Activated CD4-positive, alpha-beta T cell treated with anti-CD3 and anti-CD28 coated beads for 1 hour (primary cell): ENCODE measurements at places on chromosomes 12 and 14.

DNA sequence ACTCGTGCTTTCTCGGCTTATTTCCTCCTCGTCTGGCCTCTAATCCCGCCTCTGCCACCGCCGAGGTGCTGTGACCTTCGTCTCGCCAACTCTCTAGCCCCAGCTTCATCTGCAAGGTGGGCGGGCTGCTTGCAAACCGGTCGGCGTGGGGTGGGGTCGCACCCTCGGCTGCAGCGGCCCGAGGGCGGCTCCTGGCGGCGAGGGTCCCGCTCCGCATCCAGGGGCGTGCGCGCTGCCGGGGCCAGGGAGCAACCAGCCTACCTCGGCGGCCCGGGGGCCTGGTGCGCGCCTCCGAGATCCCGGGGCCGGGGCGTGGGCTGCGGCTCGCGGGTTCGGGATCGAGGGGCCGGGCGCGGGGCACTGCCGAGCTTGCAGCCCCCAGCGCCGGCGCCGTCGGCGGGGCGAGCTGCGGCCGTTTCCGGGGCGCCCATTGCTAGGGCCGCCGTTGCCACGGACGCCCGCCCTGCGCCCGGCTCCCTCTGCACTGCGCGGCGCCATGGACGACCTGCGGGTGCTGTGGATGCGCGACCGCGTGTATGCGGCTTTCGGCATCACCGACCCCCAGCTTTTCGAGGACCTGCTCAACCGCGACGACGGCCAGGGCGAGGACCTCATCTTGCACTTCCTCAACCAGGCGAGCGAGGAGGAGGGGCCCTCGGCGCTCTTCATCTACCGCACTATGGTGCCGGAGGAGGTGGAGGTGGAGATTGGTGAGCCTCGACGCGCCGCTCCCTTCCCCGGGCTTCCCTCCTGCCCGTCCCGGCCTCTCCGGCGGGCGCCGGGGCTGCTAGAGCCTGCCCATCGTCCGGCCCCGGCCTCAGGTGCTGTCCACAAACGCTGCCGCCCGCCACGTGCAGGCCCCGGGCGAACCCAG lies at the start of gene DNAH10:
Gene DNAH10 (plus strand): TSS at position 461 of the 874 bp plus-strand sequence. CDS start 36 bp downstream, at position 497.
- peak; percentile 12 for DNase-seq

DNA sequence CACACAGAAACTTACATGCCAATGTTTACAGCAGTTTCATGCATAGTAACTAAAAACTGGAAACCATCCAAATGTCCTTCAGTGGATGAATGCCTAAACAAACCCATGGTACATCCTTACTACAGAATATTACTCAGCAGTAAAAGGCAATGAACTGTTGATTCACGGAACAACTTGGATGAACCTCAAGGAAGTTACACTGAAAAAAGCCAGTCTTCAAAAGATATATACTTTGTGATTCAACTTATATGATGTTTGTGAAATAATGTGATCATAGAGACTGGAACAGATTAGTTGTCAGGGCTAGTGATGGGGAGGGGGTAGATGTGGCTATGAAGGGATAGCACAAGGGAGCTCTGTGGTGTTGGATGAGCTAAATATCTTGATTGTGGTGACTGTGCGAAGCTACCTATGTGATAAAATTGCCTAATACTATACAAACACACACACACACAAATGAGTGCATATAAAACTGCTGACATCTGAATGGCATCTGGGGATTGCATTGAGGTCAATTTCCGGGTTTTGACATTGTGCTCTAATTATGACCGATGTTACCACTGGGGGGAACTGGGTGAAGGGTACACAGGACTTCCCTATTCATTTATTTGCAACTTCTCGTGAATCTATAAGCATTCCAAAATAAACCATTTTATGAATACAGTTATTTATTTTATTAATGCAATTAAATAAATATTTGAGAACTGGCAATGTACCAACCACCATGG lies 94.3 kb downstream of the RIN3 start:
- no peak for DNase-seq

- DNase-seq, result no peak
Measured at GRCh38 chr12:132131229-132131628, 12.9 kb downstream of the DDX51 start.

DNA sequence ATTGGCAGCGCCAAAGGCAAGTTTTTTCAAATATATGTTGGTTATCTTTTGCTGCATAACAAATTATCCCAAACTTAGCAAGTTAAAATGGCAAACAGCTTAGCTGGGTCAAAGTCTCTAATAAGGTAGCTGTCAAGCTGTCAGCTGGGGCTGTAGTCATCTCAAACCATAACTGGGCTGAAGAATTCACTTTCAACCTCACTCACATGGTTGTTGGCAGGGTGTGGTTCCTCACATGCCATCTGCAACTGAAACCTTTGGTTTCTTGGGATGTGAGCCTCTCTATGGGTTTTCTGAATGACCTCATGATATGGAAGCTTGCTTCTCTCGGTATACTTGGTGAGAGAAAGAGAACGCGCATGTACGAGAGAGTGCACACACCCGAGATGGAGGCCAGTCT lies 125.4 kb downstream of the LRIG3 start:
- no peak for DNase-seq

DNA sequence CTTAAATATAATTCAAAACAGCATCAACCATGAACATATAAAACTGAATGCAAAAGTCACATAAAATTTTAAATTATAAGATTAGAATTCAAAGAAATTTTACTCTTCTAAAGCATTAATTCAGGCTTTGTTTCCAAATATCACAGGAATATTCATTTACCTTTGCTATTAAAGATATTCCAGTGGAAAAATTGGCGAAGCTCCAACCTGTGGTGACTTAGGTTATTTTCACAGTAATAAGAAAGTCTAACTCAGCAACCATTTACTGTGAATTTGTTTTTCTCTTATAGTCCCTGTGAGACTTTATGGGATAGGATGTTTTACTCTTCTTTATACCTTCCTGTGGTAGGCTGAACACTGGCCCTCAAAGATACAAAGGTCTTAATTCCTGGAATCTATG lies 3.2 kb downstream of the WDR89 start:
- no peak for DNase-seq

- no peak for DNase-seq
Measured at GRCh38 chr14:103530390-103530789, 1.4 kb downstream of the TRMT61A start.

- DNase-seq, result no peak
Measured at GRCh38 chr12:114440270-114441038, 34.5 kb upstream of the TBX5 start.

DNA sequence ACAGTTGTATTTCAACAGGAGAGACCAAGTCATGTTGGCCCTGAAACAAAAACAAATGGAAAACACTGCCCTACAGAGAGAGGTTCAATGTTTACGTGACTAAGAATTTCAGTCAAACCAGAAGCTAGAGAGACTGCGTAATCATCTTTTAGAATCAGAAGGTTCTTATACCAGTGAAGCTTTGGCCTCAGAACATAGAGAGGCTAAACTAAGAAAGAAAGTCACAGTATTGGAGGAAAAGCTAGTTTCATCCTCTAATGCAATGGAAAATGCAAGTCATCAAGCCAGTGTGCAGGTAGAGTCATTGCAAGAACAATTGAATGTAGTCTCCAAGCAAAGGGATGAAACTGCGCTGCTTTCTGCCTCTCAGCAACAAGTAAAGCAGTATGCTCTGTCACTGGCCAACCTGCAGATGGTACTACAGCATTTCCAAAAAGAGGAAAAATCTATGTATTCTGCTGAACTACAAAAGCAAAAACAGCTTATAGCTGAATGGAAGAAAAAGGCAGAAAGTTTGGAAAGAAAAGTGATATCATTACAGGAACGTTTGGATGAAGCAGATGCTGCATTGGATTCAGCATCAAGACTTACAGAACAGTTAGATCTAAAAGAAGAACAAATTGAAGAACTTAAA lies 32.5 kb upstream of the NUAK1 start:
- DNase-seq, result no peak

GRCh38 chr14:34667007-34667406 lies 37.1 kb upstream of the SNX6 start:
- DNase-seq, result no peak

DNA sequence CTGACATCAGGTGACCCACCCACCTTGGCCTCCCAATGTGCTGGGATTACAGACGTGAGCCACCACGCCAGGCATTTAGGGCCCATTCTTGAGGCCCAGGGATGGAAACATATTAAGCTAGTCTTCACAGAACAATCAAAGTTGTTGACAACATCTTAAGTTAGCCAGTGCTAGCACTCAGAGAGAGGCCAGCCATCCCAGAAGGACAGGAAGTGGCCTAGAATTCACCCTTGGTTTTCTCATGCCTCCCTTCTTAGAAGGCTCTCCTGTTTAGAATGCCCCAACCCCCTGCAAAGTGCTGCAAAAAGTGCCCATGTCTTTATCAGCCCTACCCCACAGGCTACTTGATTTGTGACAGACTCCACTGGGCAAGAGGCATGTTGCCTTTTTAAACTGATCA lies 12.1 kb upstream of the OR6J1 start:
- no peak for DNase-seq

DNA sequence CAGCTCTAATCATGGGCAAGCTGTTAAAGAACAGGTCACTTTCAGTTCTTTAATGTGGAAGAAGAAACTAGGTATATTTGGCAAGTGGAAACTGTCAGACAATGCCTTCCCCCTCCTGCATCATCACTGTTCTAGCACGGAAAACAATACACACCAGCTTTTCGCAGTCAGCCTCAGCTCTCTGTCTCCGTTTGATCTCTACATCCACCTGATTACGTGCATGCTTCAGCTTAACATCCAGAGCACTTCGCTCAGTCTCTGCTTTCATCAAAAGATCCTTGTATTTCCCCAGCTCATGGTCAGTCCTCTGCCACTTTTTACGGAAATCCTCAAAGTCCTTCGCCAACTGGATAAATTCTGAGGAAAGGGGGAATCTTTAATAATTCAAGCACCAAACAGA lies 19.0 kb downstream of the RACGAP1 start:
- DNase-seq, result no peak

DNA sequence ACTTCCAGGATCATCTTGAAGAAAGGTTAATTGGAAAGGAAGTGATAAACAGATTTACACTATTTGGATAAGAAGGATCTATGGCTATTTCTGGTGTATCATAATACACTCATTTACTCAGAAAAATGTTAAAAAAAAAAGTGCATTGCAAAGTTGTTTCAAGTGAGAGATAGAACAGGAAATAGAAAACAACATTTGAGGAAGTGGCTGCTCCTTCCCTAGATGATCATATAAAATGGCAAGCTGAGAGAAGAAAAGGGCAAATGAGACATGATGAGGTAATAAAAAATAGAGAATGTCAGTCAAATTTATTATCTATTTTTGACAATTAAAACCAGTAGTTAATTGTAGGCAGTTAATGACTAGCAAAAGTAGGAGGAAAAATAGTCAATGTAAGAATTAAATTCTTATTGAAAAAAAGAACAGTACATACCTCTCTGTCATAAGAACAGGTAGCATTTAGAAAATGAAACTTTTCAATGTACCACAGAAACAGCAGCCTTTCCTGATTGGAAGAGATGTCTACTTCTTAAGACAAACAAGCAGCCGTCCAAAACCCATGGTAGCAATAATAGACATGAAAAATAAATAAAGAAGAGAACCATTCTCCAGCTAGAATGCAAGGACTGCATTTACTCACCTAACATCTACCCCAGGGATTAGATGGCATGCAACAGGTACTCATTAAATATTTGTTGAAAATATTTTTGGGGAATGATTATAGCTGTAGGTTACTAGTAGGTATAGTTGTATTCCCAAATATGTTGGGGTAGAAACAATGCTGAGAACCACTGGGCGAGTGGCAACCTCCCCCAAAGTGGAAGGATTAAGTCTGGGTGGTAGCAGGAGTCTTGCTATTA lies 63.9 kb upstream of the GRIP1 start:
- DNase-seq, result no peak

- no peak for DNase-seq
Measured at GRCh38 chr12:80269803-80270552, 170.6 kb downstream of the OTOGL start.

DNA sequence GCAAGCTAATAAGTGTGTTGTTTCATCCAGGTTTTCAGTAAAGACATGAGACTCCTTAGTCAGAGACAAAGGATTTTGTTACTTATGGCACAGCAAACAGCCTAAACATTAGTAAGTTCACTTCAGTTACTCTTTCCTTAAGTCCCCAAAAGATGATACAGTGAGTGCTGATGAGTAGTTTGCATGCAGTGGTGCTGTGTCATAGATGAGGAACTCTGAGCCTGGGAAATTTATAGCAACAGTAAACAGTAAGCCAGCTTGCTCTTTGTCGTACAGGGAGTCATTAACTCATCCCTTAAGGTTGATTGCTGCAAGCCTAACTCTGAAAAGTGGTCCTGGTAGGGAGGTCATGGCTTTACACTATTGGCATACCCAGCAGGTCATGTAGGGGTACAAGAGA lies 208.6 kb upstream of the OR4E1 start:
- no peak for DNase-seq

DNA sequence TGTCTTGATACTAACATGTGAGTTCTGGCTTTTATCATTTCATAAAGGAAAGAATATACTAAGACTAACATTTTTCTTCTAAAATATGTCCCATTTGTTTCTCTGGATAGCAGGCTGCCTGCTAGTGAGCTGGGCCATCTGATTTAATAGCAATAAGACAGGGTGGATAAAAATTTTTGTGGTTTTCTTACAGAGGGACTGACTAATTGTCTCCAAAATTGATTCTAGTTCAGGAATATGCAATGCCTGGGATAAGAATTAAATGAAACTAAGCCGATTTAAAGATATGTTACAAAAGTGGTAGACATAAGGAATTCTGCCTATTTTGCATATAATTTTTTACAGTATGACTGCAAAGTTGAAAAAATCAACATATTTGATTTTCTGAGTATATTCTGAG lies 252.9 kb upstream of the NAV3 start:
- no peak for DNase-seq

GRCh38 chr12:19596434-19597166 lies 157.3 kb downstream of the AEBP2 start:
- no peak for DNase-seq

DNA sequence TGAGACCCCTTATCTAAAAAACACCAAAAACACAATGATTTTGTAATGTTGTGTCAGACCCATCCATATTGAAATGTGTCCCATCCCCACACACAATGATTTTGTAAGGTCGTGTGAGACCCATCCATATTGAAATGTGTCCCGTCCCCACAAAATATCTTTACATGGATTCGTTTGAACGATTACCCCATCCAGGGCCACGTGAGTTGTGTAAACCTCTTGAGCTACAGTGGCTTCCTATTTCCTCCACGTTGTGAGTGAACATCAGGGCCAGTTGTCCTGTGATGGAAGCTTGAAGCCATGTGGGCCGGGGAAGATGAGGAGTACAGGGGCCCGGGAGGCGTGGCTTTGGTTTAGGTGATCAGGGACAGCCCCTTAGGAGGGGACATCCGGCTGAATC lies 27.0 kb upstream of the ULK1 start:
- no peak for DNase-seq

DNA sequence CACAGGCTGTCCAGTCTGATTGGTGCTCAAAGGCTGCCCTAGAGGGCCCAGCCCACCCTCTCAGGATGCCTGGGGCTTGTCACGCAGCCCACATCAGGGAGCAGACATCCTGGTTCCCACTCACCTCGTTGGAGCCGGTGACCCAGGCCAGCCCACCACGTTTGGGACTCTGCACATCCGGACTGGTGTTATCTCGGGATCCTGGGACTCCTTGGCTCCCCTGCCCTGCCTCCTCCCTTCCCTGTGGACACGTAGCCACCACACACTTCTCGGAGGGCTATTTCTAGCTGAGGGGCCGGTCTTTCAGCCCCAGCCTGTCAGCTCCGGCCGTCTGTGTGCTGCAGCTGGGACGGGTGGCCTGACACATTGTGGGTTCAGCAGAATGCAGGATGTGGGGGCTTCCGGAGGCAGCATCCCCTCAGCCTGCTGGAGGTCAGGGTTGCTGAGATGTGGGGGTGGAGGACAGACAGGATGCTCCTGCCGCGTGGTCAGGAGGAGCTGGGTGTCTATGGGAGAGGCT lies 12.8 kb upstream of the FGF23 start:
- DNase-seq, result no peak
